NCI-H446 treated with DMSO at 0.1 percent for 48 hours (cell line): ENCODE measurements at places on chromosomes 5 and 9.

DNA sequence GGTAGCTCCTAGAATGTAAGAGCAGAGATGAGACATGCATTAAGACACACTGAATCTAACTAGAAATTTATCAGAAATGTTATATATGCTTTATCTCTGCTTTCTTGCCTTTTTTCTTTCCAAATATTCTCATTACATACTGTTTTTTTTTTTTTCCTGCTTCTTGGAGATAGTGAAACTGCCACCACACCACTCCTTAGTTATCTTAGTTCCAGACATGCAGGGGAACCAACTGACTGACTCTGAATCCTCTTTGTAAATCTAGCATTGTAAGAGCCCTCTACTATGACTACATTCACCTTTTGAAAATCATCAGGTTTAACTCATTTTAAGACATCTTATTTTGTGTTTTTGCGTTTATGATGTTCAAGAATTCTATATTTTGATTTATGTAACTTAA is 181.3 kb upstream of the ST8SIA4 start:
- no peak for DNase-seq

DNA sequence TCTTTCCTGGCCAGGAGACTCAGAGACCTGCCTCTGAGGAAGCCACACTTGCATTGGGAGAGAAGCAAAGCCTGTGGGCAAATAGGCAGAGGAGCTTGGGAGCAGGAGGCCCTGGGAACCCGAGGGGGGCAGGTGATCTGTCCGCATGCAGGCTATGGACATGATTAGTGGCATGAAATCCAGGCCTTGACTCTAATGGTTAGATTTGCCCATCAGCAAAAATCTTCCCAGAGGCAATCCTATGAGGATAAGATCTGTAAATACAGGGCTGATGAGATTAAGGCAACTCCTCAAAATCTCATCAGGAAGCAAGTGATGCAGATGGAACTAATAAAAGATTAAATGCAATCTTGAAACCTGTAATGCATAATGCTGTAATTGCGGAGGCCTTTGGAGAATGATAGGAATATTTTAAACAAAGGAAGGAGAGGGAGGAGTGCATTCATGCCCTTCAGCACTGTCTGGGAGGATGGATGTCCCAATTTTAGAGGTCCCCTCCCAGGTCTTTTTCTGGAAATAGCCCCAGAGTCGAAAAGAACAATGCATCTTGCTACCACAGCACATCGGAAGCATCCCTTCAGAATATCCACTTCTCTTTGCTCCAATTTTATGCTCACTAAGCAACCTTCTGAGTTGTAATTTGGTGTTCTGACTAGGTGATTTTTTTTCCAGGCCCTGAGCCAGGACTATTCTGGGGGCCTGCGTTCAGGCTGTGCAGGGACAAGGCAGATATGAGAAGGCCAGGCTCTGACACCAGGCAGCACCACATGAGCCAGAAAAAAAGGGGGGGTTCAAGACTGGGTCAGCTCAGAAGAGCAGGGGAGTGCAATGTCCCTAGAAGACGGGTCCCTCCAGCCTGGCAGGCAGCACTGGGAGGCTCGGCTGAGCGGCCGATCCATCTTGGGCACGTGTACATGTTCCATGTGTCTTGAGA is 66.5 kb downstream of the MED10 start:
- no peak for DNase-seq

GRCh38 chr5:175866377-175866907 is 4.9 kb upstream of the CPLX2 start:
- no peak for DNase-seq

- no peak for DNase-seq
Measured at GRCh38 chr9:87602933-87603643, 105.4 kb downstream of the DAPK1 start.

- no peak for DNase-seq
Measured at GRCh38 chr5:8585230-8586018, 716.5 kb downstream of the MTRR start.

DNA sequence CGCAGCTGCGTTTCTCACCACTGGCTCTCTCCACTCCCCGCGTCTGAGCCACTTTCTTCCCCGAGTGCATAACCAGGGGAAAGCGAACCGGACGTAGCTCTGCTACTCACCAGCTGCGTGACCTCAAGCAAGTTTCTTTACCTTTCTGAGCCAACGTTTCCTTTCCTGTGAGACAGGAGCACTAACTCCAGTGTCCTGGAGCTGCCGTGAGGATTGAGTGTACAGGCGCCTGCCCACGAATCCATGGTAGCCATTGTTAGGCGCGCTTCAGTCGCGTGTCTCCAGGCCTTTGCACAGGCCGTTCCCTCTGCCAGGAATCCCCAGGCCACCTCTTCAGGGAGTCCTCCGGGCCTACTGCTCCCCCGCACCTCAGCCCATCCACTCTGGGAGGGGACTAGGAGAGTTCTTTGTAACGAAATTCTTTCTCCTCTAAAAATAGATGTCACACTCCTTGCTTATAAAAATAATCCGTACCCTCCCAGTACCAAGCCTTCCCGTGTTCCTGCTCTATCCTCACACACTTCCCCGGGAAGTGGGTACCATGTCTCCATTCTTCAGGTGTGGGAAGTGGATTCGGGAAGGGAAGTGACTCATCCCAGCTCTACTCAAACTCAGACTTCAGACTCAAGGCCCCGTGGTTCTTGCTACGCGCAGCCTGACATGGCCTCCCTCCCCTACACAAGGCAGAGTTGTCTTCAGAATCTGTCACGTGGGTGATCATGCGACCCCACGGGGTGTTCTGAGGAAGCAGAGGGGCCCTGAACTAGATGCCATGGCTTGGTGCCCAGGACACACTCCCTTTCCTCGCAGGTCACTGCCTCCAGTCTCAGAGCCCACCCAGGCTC is 16.1 kb upstream of the CRB2 start:
- DNase-seq: no peak

DNA sequence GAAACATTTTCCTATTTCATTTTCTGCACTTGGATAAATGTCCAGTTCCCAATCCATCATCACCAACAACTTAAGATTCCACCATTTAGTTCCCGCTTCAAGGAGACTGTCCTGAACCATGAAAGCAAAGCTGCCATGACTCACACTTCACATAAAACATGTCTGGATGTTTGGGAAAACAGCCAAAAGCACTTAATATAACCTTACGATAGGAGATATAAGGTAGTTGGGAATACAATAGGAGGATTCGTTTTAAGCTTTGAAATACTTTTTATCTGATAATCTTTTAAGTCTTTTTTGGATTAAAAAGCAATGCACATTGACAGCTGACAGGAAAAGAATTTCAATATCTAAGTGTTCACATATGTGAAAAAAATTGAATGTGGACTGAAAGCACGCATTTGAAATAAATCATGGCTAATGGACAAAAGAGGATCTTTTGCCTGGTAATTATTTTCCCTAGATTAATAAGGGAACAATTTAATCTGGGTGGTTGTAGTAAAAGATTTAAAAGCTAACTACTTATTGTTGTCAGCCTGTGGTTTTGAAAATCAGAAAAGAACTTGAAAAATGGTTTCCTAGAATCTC is 17.3 kb upstream of the TGFBI start:
- DNase-seq: peak; percentile 71

DNA sequence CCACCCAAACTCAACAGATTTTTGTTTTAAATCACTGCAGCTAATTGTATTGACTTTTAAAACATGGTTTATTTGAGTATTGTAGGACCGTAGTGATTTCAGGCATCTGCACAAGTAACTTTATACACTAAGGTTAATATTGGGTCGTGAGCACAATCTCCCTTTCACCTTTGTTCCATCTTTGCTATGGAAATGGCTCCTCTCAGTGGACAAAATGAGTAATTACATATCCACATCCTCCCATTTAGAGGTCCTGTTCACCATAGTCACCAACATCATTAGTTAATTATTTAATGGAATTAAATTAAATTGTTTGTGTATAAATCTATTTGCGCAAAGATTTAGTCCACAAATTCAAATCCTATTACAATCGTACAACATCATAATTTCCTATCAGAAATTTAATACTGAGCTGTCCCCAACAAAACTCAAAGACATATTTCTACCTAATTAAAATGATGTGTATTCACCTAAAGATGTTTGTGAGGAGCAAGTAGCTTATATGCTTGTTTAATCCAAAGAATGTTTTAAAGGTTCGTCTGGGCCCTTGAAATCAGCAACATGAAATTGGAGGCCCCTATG is 173.0 kb upstream of the DAPK1 start:
- no peak for DNase-seq

DNA sequence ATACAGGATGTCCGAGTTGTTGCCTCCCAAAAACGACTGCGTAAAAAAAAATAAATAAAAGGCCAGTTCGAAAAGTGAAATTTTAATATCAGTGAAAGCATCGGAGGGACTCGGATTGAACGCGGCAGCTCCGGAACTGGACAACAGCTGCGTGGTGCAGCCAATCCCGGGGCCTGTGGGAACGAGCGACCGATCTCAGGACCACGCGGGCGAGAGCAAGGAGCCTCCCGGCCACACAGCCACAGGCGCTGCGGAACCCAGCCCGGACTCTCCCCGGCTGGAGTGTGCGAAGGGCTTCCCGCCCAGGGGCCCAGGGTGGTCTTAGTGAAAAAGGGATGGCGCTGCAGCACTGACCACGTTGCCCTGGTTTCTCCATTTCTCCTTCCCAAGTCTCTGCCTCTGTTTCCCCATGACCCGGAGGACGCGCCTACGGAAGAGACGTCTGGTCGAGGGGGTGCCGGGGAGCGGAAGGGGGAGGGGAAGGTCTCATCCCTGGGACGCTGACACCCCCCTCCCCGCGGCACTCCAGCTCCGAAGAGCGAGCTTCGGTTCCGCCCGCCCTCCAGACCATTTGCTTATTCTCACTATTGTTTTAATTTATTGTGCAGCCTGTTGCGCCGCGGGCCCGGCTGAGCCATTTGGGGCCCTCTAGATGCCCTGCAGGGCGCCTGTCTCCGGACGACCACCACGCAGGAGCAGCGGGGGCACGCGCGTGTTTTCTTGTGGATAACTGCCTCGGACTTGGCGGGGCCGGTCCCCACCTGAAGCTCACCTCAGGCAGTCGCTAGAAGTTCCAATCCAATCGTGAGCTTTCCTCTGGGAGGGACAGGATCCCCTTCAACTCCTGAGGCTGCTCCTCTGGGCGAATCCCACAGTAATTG is 303.0 kb downstream of the PARP8 start:
- DNase-seq: no peak

GRCh38 chr5:109034306-109034705 is 286.6 kb downstream of the FER start:
- no peak for DNase-seq

DNA sequence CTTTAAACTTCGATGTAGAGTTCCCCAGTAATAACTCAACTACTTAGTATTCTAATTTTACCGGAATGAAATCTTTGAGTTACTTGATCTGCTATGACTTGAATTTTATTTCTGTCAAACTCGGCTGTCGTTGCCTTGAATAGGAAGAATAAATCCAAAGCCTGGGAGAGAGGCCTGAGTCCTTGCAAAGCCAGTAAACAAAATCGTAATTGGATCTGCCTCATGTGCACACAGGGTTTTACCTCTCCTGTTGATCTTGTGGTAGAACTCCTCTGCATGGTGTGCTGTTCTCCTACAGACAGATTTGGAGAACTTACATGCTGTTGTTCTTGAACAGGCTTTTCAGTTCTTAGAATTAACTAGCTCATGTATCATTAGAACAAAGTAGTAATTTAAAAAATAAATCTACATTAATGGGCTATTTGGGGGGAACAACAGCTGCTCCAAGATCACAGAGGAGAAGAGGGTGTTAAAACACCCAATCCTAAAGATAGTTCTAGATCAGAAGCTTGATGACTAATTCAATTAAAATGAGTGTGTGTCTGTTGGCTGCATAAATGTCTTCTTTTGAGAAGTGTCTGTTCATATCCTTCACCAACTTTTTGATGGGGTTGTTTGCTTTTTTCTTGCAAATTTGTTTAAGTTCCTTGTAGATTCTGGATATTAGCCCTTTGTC is 28.9 kb downstream of the HSPB3 start:
- DNase-seq: no peak

DNA sequence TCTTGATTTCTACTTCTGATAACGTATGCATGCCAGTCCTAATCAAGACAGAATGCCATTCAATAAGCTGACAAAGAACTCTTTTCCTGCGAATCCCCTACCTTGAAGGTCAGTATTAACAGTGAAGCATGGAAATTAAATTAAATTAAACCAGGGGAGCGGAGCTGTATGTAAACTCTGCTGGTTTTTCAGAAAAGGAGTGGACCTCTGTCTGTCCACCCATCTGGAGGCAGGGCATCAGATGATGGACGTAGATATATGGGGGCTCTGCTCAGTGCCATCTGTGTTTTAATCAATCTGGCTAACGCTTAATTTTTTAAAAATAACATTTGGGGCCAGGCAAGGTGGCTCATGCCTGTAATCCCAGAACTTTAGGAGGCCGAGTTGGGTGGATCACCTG is 101.9 kb downstream of the ROR2 start:
- DNase-seq: no peak

DNA sequence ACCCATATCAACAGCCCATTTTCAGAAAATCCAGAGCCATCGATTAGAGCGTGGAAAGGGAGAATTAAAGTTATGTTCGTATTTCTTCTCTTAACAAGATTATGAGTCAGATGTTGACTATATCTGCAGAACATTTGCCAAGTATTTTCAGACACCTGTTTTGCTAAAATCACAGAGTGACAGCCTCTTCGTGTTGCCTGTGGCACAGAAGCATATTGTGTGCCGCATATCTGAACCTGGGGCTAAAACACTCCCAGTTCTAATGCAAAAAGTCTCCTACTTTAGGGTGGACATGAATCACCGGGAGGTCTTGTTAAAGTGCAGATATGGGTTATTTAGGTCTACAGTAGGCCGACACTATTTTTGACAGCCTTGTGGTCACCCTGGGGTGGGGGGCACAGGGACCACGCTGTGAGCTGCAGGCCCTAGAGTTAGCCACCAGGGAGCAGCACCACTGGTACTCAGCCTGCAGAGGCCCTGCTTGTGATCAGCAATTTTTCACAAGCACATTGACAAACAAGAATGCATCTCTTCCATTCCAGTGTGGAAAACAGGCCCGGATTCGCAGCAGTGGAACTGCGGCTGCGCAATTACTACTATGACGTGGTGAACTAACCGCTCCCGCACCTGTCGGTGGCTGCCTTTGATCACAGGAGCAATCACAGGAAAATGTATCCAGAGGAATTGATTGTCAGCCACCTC is 93.5 kb downstream of the SYK start:
- no peak for DNase-seq

- no peak for DNase-seq
Measured at GRCh38 chr5:131277875-131278740, 14.3 kb downstream of the CDC42SE2 start.

- DNase-seq: no peak
Measured at GRCh38 chr5:168089201-168089887, 202.1 kb upstream of the WWC1 start.

- no peak for DNase-seq
Measured at GRCh38 chr9:133044661-133045060, 13.9 kb downstream of the GTF3C5 start.

GRCh38 chr9:106127776-106128175 is 433.4 kb downstream of the TMEM38B start:
- DNase-seq: no peak

GRCh38 chr9:91562416-91562815 is 138.8 kb upstream of the NFIL3 start:
- no peak for DNase-seq

- peak; percentile 93 for DNase-seq
Measured at GRCh38 chr9:117178596-117179375, 236.1 kb downstream of the ASTN2 start.

GRCh38 chr9:82600536-82601292 is 462.2 kb downstream of the RASEF start:
- no peak for DNase-seq

- no peak for DNase-seq
Measured at GRCh38 chr9:85291266-85291665, 450.5 kb downstream of the AGTPBP1 start.

GRCh38 chr5:154193701-154194121 is 3.2 kb downstream of the GALNT10 start:
- DNase-seq: no peak
